Right atrium auricular region (tissue), 2 donors: ENCODE measurements at places on chromosomes 13 and 19. TPM values are rescaled to one million over a fixed set of nuclear protein-coding genes. Genes with fewer than 3 reads are reported as not detected.
A peak's percentile ranks its signal among the peaks of the same experiment; 100 is the strongest.

DNA sequence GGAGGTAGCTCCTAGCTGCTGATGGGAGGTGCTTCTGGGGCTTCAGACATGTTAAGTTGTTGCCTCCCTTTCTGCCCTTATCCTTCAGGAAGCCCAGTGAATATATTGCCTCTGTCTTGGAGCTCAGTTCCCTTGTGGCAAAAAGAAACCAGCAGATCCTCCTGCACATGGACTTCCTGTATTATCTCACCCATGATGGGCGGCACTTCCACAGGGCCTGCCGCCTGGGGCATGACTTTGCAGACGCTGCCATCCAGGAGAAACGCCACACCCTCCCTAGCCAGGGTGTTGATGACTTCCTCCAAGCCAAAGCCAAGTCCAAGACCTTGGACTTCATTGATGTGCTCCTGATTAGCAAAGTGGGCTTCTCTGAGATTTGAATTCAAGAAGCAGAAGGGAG, 6.0 kb upstream of the CYP4F12 start:
- no peak for DNase-seq
- no peak overlapping the region for H3K4me3 ChIP-seq
- H3K27ac ChIP-seq: no peak overlapping the region
- H3K27me3 ChIP-seq: no peaks in the 10 kb centered on the region
- no peaks in the 10 kb centered on the region for H3K4me1 ChIP-seq
- H3K36me3 ChIP-seq: no peaks in the 10 kb centered on the region

DNA sequence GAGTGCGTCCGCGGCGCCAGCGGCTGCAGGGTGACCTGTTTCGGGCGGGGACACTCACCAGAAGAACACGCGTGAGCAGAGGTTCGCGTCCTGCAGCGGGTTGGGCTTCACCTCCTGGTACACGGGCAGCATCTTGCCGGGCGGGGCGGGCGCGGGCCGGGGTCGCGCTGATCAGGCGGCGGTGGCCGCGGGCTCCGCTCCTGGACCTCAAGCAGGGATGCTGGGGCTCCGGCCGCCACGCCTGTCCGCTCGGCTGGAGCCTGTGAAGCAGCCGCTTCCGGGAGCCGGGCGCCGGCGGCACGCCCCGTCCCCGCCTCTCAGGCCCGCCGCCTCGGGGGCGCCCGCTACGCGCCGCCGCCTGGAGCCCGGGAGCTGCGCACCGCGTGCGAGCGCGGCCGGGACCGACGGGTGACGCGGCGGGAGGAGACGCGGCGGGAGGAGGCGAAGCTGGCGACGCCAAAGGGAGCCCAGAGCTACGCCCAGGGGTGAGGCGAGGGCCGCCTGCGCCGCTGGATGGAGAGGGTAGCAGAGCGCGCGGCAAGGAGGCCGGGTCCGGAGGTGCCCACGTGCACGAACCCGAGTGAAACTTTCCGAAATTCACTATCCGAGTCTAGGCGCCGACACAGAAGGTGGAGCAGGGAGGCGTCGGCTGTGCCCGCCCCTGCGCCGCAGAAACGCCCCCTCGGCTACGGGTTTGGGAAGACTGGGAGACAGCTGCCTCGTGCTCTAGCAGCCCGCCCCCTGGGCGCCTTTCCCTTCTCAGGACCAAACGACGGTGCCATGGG, at the start of gene ABCC4:
Gene ABCC4, minus strand, starts transcription at position 269 of the 785 bp plus-strand sequence. Its CDS starts 137 bp downstream, at position 132.
- peak within 1 kb of the TSS; percentile 75 for H3K4me3 ChIP-seq
- H3K36me3 ChIP-seq: no peaks in the 10 kb centered on the region
- H3K27me3 ChIP-seq: no peaks in the 10 kb centered on the region
- peak within 1 kb of the TSS; percentile 78 for H3K27ac ChIP-seq
- DNase-seq: peak; percentile 63
- H3K4me1 ChIP-seq: no peaks in the 10 kb centered on the region

DNA sequence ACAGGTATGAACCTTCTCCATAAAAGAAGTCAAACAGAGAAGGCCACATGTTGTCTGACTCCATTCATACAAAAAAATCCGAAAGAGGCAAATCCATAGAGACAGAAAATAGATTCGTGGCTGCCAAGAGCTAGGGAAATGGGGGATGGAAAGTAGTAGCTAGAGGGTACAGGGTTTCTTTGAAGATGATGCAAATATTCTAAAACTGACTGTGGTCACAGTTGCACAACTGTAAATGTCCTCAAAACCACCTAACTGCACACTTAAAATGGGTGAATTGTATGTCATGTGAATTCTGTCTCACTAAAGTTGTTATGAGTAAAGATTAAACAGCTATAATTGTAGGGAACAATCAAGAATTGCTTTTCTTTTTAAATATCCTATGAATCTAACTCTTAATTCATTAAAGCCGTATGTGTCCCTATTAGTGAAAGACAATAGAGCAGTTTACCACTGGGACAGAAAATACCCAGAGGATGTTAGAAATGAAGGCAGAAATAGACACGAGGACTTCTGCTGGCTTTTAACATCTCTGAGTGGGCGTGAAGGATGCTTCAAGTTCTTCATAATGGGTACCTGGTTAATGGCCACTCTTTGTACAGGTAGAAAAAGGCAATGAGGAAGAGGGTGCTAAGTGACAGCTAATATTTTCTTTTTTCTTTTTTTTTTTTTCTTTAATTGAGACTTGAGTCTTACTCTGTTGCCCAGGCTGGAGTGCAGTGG, 21.2 kb downstream of the INSR start:
- H3K4me1 ChIP-seq: no peaks in the 10 kb centered on the region
- H3K27ac ChIP-seq: no peak overlapping the region
- no peaks in the 10 kb centered on the region for H3K27me3 ChIP-seq
- H3K36me3 ChIP-seq: no peaks in the 10 kb centered on the region
- DNase-seq: no peak

DNA sequence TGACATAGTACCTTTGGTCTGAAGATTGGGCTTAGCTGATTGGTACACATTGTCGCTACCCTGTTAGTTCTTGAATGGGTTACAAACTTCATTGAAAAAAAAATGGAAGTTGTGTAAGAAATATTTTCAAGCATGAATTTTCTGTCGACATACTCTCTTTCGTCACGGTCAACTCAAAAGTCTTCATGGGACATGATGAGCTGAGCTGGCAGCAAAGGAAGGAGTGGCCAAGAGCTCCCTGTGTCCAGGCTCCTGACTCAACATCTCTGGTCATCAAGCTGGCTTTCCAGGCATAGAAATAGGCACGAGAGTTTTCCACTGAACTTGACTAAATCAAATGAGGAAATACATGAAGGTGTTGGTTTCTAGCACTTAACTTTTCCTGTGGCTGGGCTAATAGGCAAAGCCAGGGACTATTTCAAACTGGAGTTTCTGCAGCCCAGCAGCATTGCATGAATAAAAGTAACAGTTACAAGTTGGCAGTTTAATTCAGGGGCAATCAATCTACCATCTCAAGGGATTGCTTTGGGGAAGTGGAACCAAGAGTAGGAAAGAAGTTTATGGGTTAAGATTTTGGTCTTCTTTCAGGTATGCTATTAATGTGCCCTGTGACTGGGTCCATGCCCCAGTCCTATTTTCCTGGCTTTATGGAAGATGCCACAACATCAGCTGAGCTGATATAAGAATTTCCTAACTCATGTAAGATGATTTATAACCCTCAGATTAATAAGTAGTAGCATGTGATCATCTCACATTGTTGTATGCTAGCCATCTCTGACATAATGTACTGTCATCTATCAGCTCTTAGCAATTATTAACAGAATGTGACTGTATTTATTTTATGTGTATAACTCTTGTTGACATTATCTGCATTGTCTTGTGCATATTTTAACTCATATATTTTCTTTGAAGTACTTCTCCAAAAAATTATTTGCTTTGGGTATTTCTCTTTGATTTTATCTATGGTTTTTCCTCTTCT, 385.8 kb downstream of the DLEU7 start:
- H3K27ac ChIP-seq: no peak overlapping the region
- H3K36me3 ChIP-seq: no peaks in the 10 kb centered on the region
- peaks cover 21% of the 10 kb centered on the region for H3K4me1 ChIP-seq
- H3K4me3 ChIP-seq: no peak overlapping the region
- DNase-seq: no peak

- no peaks in the 10 kb centered on the region for H3K36me3 ChIP-seq
- no peak overlapping the region for H3K27ac ChIP-seq
- H3K4me1 ChIP-seq: no peaks in the 10 kb centered on the region
- H3K4me3 ChIP-seq: no peak overlapping the region
Observed at GRCh38 chr19:48186015-48186414, 15.5 kb downstream of the ZSWIM9 start.

DNA sequence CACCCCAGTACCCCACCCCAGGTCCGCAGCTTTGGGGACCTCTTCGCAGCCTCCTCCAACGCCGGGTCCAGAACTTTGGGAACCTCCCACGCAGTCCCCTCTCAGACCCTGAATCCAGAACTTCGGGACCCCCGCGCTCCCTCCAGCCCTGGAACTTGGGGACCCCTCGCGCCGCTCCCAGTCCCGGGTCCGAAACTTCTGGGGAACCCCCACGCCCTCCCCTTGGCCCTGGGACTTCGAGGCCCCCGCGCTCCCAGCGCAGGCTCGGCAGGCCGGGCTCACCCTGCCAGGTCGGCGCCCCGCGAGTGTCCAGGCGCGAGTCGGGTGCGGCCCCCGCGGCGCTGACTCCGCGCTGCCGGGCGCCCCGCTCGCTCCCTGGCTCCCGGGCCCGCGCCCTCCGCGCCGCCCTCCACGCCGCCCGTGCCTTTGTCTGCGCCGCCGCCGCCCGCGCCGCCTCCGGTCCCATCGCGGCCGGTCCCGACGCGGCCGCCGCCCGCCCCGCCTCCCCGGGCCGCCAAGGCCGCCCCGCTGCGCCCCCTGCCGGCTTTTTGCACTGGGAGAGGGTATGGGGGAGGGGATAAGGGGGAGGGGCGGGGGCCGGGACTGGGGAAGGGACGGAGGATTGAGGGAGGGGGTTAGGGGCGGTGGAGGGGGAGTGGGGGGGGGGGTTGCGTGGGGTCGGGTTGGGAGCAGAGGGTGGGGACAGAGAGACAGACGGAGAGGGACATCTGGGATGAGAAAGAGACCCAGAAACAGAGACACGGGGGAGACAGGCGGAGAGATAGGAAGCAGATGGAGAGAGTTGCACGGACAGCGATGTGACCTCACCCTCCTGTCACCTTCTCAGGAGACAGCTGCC, at the start of gene HOMER3:
Gene HOMER3, minus strand, starts transcription at position 449 of the 859 bp plus-strand sequence. CDS start 2,235 bp downstream, outside the sequence.
- no peaks in the 10 kb centered on the region for H3K27me3 ChIP-seq
- H3K27ac ChIP-seq: peak within 1 kb of the TSS; percentile 77
- H3K4me1 ChIP-seq: peaks cover 19% of the 10 kb centered on the region
- DNase-seq: peak; percentile 67
- peak within 1 kb of the TSS; percentile 78 for H3K4me3 ChIP-seq

GRCh38 chr13:71290963-71291841, 575.8 kb downstream of the DACH1 start:
- peak overlapping the region; percentile 53 for H3K27ac ChIP-seq
- H3K4me3 ChIP-seq: peak overlapping the region; percentile 31
- DNase-seq: no peak

DNA sequence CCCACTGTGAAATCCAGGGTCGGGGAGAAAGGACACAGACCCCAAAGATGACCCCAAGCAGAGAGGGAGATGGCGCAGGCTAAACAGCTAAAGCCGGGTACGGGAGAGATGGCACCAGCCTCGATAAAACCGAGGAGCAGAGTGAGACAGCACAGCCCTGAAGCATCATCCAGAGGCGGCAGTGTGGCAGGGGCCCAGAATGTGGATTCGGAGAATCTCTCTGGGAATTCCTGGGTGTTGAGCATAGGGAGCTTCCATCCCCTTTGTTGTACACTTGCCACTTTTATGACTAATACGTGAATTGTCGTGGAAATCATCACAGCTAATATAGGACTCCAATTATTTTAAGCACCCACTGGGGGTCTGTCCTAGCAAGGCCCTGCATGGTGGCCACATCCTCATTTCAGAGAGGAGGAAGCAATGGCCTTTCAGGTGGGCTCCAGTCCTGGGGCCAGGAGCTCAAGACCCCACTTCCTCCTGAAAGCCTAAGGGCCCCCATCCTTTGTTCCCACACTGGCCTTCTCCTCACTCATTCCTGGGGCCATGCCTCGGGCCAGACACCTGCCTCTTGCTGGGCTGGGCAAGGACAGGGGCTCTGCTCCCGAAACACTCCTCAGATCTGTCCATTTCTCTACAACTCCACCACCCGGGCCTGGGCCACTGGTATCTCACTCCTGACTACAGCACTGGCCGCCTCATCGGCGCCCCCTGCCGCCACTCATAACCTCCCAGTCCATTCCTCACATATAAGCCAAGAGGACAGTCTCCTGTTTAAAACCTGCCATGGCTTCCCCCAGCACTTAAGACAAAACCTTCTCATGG, 29.3 kb upstream of the ATP1A3 start:
- H3K4me1 ChIP-seq: peaks cover 30% of the 10 kb centered on the region
- H3K4me3 ChIP-seq: no peak overlapping the region
- no peak for DNase-seq
- no peaks in the 10 kb centered on the region for H3K27me3 ChIP-seq
- no peaks in the 10 kb centered on the region for H3K36me3 ChIP-seq

GRCh38 chr13:41668130-41668757, 210.9 kb downstream of the RGCC start:
- H3K4me1 ChIP-seq: no peaks in the 10 kb centered on the region
- no peak for DNase-seq
- H3K36me3 ChIP-seq: no peaks in the 10 kb centered on the region
- H3K27ac ChIP-seq: no peak overlapping the region
- H3K4me3 ChIP-seq: no peak overlapping the region

DNA sequence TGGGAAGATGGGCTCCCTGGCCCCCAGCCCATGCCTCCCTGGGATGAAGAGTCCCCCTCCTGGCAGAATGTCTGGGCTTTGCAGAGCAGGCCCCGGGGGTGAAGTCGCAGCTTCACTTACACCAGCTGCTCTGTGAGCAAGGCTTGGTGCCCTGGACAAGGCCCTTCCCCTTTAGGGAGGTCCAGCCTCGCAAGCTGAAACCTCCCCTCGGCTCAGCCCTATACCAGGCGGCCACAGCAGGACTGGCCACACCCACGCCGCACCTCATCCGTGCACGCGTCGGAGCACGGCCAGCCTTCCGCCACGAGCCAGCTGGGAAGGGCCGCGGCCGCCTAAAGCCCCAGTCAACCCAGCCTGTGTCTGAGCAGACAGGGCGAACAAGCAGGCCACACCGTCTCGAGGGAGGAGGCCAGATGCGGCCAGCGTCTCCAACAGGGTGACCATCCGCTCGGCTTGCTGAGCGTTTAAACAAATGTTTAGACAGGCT, 83.2 kb upstream of the MCF2L start:
- H3K27ac ChIP-seq: no peak overlapping the region
- no peak overlapping the region for H3K4me3 ChIP-seq
- H3K36me3 ChIP-seq: peaks cover 26% of the 10 kb centered on the region
- DNase-seq: peak; percentile 74
- H3K27me3 ChIP-seq: no peaks in the 10 kb centered on the region

GNG7 gene
- 18.0 TPM for total RNA-seq

LMTK3 gene
- total RNA-seq: 1.6 TPM

PRX gene
- 4.8 TPM for total RNA-seq

APC2 gene
- 0.04 TPM for total RNA-seq

RTBDN gene
- total RNA-seq: not detected

IGFL1 gene
- total RNA-seq: not detected

FXYD1 gene
- total RNA-seq: 166 TPM
